ENCODE measurements at places on chromosomes 5 and 9.

GRCh38 chr5:68454172-68454571 is 238.6 kb downstream of the PIK3R1 start:
- no peak for DNase-seq

DNA sequence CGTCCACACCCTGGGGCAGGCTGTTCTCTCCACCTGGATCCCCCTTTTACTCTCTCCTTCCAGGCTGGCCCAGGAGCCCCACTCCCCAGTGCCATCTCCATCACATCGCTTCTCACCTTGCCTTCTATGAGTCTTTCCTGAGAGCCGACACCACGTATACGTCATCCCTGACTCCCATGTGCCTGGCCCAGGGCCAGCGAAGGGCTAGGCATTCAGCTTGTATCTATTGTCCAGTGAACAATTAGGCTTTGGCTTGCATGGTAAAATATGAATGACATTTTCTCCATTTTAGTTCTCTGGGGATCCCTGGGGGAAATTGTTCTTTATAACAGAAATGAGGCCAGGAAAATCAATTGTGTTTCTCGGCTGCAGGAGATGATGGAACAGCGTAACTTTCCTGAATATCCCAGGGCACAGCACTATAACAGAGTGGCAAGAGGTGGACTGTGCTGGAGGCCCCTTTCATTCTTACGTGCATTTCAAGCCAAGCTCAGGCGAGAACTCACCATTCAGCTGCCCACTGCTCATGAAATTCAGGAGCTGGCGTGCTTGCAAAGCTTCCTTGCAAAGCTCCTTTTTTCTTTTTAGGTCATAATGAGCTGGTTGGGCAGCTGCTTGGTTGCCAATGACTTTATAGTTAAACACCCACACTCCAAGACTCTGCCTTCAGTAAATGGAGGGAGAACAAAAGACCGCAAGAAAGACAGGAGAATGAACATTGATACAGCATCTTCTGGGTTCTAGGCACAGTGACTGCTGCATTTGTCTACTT is 37.7 kb downstream of the NSG2 start:
- DNase-seq, result no peak

DNA sequence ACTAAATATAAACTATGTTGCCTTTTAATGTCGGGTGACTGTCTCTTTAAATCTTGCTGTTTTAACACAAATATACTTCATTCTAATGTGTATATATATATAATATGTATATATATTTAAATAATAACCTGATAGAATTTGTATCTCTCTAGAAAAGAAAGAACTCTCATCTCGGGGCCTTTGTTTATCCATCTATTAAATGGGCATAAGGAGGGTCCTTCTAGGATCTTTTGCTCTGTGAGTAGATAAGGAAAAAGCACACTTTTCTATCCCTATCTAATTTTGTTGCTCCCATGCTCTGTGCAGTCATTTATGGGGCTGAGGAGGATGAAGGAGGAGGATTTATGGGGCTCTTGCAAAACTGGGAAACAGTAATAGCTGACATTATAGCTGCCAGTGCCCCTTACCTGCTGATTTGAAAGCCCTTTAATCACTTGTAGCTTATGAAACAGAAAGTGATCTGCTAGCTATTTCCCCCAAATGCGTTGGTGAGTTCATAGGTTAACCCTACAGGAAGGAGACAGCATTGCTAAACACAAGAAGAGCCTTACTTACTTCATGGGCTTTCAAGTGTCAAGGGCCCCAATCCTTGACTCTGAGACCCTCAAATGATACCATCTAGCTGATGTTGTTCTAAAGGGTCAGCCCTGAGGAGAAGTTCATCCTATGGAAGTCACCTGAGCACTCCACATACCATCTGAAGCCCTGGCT is 5.8 kb upstream of the PPARGC1B start:
- no peak for DNase-seq

DNA sequence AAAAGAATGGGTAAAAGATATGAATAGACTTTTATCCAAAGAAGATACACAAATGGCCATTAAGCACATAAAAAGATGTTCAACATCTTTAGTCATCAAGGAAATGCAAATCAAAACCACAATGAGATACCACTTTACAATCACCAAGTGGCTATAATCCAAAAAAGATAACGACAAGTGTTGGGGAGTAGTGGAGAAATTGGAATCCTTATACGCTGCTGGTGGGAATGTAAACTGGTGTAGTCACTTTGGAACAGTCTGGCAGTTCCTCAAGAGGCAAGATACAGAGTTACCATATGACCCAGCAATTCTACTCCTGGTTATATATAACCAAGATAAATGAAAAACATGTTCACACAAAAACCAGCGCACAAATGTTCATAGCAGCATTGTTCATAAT is 234.9 kb downstream of the SPATA31D1 start:
- no peak for DNase-seq

- DNase-seq, result no peak
Observed at GRCh38 chr5:110288766-110289511, 437.5 kb downstream of the TMEM232 start.

DNA sequence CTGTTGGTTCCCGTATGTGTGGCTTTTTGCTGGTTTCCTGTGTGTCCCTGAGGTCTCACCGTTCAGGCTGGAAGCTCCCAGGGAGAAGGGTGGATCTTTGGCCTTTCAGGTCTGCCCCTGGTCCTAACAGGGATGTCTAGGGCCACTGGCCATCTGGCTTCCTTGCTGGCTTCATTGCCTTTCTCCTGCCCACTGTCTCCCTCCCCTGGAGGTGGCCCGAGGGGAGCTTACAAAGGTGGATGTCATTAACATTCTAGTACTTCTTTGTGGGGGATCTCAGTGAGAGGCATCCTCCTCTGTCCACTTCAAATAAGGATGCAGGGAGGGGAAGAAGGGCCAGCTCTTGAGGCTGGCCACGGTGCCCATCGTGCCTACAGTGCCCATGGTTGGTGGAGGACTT is 35.2 kb downstream of the HMCN2 start:
- no peak for DNase-seq

DNA sequence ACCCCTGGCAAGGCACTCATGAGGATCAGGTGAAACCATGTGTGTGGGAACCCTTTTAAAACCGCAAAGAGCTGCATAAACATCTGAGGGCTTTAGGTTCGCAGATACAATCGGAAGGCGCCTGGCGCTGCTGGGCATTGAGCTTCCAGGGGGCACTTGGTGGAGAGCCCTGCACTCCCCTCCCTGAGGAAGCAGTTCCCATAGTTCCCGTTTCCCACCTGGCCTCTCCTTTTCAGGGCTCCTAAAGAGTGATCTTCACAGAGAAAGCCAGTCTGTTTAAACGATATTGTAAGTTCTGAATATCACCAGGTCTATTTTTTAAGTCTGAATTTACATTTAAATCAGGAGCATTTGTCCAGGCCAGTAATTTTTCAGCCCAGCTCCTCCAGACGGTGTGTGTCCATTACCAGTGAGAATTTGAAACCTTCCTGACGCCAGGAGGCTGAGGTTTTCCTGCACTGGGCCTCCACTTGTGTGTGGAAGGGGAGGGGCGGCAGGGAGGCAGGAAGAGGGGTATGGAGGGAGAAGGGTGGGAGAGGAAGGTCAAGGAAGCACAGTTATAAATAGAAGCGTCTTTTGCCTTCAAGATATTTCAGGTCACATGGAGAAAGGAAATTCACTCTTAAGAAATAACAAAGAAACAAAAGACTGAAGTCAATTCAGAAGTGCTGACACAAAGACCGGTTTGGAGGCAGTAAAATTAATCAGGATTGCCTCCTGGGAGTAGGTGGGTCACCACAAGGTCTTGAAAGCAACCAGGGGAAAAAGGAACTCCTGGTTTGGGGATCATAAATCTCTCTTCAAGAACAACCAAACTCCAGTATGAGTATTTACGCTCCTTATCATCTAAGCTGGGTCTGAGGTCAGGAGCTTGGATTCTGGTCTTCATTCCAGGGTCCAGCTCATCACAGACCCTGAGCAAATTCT is 14.3 kb upstream of the MGAT1 start:
- DNase-seq, result no peak

Measured in stimulated activated CD4-positive, alpha-beta T cell treated with anti-CD3 and anti-CD28 coated beads, Interleukin-15, amount 100 ng/mL, for 1 hour (primary cell).